ENCODE measurements at places on chromosomes 6 and 20.

- no peak for DNase-seq
Measured at GRCh38 chr6:80607811-80608391, 501.4 kb downstream of the BCKDHB start.

DNA sequence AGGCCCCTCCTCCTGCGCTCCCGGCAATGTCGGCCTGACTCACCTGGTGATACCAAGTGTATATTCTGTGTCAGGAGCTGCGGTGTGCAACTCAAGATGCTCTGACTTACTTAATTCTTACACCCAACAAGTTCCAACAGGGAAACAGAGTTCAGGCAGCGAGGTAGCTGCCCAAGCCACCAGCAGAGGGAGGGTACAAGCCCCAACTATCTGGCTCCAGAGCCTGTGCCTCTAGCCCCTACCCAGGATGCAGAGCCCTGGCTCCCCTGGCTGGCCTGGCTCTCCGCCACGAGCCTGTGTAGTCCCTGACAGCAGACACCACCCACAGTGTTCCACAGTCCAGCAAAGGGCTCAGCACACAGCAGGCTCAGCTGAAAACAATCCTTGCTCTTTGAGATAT lies 34.9 kb downstream of the C20orf203 start:
- no peak for DNase-seq

- DNase-seq = no peak
Measured at GRCh38 chr20:32035426-32035779, 16.6 kb upstream of the HCK start.

GRCh38 chr6:43517505-43518357 lies 842 bp downstream of the POLR1C start:
- no peak for DNase-seq

DNA sequence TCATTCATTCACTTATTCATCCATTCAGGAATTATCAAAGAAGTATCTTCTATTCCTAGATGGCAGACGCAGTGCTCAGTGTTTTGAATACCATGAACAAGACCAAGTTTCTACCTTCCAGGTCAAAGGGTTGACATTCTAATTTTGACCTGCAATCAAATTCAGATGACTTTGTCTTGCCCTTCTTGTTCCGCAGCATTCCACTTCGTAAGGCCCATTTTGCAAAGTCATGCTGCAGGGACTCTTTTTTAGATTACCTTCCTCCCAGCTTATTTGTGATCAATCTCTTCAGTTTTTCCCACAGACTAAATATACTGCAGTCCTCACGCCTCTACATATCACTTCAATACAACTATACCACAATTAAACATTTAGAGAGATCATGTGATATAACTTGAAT lies 7.1 kb upstream of the TAAR1 start:
- no peak for DNase-seq

DNA sequence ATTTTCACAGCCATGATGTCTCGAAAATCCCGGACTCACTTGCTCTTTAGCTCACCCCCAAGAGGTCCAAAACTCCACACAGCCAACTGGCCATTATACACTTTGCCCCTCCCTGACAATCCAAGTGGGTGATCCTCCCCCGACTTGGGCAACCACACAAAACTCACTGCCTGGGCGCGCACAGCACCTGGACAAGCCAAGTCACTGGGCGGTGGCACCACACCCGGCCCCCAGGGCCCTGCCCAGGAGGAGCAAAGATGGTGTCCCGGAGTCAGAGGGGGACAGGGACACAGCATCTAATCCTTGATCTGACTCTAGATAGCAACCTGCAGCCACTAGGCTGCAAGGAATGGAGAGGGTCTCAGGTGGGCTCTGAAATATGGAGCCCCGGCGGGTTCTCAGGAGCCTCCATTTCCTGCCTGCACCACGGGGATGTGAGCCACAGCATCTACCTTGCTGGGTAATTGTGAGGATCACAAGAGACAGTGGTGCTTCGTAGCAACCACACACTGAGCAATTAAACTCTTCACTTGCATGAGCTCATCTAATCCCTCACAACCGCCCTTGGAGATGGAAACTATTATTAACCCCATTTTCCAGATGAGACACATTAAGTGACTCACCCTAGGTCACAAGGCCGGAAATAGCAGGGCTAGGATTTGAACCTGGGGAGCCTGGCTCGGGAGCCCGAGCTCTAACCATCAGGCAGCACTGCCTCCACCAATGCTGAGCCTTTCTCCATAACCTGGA lies 66.6 kb downstream of the BMP7 start:
- DNase-seq = no peak

GRCh38 chr6:156057869-156058268 lies 602.2 kb upstream of the NOX3 start:
- DNase-seq = no peak

- no peak for DNase-seq
Measured at GRCh38 chr20:35616465-35617396, 1.1 kb downstream of the SPAG4 start.

DNA sequence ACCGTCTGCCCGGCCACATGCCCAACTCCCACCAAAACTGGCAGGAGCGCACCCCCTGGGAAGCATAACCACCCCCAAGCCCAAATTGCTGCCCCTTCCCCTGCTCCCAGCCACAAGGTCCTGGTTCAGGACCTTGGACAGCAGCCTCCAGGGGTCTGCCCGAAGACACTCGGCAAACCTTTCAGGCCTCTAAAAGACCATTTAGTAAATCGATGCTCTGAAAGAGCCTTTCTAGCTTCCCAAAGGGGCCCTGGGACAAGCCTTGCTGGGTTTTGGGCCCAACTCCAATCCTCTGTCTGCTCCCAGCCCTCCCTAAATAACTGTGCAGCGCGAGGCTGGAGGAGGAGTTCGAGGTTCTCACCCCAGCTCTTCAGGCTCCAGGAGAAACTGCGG lies 30.5 kb downstream of the GRM4 start:
- no peak for DNase-seq

GRCh38 chr6:38198219-38198618 lies 378.7 kb downstream of the ZFAND3 start:
- no peak for DNase-seq

DNA sequence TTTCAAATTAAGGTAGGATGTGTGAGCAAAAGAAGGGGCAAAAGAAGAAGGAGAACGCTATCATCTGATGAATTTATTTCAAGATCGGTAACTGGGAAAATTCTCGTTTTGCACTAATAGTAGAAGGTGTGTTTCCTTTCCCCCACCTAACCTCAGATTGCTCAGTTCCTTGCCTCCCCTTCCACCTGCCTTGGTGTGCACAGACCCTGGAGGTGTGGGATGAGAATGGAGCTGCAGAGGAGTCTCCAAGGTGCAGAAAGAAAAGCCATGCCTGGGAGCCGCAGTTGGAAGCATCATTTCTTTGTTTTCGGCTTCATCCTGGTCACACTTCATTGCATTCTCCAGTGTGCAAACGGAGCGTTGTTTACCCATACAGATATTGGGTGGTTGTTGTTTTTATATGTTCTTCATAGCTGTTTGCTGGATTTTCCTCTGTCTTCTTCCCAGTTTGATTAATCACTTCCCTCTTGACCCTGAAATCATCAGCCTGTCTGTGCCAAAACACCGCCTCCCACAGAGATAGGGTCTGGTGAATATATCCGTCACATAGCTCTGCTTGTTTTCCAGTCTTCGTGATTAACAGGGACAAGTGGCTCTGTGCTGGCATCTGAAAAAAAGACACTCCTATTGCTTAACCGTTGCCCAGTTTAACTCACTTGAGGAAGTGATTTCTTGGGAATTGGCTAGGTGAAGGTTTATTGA lies 40.2 kb upstream of the NEDD9 start:
- no peak for DNase-seq

DNA sequence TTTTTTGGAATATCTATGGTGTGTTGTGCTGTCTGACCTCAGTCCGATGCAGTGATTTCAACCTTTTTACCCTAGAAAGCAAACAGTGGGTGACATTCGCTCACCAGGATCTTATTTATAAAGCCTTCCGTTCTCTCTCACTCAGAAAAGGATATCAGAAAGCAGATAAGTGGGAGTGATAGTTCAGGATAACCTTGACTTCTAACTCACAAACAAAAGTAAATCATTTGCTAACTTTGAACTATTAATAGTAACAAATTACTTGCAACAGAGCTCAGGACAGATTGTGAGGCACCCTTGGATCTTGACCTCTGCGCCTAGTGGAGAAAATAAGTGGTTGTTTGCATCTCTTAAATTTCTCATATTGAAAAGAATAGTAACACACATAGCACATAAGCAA lies 637.1 kb upstream of the CITED2 start:
- DNase-seq = no peak

DNA sequence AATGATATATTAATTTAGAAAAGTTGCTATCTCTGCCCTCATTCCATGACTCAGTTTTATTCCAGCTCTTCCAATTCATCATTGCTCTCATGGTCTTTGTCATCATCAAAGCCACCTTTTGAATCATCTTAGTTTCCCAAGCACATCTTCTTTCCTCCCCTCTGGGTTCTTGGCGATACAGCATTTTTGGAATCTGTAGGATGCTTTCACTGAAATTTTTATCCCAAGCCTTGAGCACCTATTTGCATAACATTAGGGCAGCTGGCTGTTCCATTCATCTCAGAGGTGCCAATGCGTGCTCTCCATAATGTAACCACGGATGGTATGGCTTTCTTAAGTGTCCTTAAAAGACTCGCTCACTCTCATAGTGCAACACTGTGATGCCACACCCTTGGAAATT lies 100.4 kb downstream of the SNX5 start:
- DNase-seq = no peak

GRCh38 chr6:148559848-148560433 lies 186.9 kb upstream of the UST start:
- DNase-seq = peak; percentile 31

DNA sequence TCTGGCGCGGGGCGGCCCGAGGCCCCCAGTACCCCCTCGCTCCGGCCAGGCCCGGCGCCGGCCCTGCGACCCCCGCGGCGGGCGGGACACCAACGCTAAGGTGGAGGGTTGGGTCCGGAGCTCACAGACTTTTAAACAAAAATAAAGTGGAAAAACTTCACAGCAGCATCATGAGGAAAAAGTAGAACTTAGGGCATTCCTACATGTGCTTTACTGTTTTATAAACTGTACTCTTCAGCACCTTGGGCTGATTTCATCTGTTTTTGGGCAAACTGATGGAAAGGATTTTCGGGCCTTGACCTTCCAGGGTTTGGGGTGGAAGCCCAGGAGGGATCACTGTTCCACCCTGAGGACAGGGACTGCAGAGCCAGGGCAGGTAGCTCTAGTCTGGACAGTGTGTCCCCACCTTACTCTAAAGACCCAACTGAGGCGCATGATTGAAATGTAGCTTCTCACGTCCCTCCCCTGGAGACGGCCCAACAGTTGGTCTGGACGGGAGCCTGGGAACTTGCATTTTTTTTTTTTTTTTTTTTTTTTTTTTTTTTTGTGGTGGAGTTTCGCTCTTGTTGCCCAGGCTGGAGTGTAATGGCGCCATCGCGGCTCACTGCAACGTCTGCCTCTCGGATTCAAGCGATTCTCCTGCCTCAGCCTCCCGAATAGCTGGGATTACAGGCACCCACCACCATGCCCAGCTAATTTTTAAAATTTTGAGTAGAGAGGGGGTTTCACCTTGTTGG lies 740 bp downstream of the NELFCD start:
- DNase-seq = no peak

DNA sequence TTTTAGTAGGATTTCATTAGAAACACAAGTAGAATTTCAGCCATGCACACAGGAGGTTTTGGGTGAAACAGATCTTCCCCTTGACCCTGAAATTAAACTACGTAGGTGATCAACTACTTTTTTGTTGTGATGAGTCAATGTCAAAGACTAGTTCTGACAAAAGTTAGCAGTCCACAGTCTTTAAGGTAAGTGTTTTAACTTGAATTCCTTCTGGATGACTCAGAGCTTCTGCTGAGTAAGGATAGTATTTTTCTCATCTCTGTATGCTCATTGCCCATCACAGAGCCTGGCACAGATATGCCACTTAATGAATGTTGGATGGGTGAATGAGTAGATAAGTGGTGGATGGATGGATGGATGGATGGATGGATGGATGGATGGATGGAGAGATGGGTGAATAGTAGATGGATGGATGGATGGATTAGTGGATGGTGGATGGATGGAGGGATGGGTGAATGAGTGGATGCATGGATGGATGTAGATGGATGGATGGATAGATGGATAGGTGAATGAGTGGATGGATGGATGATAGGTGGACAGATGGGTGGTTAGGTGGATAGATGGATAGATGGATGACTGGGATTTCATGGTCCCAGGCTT lies 165.3 kb downstream of the ZMYND8 start:
- DNase-seq = no peak

DNA sequence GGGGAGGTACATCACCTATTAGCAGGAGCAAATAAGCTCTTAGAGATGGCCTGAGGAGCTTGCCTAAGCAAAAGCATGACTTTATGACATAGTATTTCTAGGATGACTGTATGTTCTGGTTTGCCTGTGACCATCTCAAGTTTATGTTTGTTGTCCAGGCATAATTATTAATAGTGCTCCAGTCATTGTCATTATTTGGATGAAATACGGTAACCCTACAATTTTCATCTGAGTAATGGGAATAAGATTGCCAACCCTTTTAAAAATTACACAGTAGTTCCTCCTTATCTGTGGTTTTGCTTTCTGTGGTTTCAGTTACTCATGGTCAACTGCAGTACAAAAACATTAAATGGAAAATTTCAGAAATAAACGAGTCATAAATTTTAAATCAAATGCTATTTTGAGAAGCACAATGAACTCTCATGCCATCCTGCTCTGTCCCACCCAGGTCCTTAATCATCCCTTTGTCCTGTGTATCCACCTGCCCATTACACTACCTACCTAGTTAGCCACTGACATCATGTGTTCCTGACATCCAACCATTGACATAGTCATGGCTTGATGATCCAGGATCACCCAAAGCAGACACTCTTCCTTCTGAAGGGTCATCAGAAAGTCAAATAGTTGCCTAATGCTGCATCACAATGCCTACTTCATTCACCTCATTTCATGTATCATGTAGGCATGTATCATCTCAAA lies 27.0 kb upstream of the TFB1M start:
- no peak for DNase-seq

DNA sequence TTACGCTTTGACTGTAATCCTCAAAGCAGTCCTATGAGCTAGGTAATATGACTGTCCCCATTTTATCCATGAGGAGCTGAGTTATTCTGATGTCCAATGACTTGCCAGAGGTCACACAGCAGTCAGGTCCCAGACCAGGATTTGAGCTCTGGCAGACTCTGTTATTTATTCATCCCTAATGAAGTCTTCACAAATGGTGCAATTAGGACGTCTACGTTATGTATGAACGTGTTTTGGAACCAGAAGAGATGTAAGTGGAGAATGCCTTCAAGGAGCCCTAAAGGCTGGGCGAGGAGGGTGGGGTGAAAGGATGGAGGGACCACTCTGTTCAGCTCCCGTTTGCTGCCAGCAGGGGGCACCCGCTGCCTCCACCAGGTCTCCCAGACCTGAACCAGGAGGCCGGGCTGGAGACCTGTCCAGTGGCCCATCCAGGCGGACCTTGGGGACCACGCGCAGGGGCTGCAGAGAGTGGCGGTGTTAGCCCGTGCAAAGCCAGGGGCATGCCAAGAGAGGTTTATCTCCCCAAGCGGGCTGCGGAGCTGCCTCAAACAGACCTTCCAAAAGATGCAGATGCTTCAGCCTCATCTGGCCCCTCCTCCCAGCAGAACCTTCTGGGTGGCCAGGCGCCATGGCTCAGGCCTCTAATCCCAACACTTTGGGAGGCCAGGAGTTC lies 15.2 kb upstream of the ZNF335 start:
- DNase-seq = no peak

Data from activated CD8-positive, alpha-beta memory T cell treated with anti-CD3 and anti-CD28 coated beads for 4 hours (primary cell).